ENCODE measurements at places on chromosomes 7 and 10.

- DNase-seq, result no peak
Observed at GRCh38 chr7:66187905-66188304, 17.2 kb upstream of the TPST1 start.

DNA sequence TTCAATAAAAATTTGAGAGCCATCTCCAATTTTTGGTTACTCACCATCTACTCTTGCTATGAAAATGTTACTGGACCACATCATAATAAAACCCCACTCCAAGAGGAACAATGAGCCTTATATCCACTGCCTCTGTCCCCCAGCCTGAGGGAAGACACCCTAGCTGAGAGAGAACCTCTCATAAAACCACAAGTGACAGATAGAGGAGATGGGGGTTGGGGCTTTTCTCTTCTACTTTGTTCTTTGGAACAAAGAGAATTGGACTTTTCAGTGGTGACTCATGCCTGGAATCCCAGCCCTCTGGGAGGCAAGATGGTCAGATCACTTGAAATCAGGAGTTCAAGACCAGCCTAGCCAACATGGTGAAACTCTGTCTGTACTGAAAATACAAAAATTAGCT, 27.6 kb upstream of the TAS2R16 start:
- DNase-seq, result no peak

GRCh38 chr10:117391436-117392205, 16.4 kb upstream of the PDZD8 start:
- DNase-seq, result no peak

DNA sequence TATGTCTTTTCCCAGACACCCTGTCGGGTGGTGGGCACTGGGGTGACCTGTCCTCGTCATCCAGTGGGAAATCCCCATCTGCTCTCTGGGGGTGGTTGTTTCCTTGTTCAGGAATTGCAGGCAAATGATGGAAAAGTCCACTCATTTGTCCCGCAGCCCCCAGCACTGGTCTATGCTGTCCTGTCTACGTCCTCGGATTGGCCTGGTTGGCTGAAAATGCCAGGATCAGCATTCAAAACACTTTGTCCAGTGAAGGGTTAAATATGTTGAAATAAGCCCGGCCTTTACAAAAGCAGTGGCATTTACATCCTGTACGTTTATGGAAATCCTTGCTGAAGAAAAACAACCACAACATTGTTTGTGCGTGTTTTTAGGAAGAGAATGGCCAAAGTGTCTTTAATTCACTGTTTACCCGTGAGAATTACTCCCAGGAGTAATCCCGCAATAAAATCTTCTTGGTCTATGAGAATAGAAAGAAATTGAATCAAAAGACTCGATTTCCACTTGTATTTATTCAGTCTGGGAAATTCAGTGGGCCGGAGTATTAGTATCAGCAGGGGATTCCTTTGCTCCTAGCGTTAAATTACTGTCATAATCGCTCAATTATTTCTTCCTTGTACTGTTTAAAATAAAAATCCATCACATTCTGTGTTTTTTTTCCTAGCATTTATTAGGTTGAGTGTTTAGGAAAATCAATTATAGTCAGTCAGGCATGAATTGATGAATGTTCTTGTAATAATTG, 116.8 kb upstream of the SH2B2 start:
- DNase-seq, result no peak

DNA sequence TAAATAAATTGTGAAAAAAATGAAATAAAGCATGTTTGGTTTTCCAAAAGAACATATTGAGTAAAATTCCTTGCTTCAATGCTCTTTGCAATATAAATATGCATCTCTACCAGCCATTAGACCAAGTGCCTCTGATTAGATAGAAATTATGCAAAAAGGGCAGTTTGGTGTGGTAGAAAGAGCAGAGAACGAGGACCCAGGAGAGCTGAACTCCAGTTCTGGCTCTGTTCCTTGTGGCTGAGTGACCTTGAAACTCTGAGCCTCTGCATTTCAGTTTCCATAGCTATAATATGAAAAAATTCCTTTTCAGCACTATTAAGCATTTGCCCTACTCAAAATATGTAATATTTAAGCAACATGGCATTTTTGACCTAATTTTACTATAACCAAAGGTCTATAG, 36.5 kb downstream of the COL1A2 start:
- no peak for DNase-seq

DNA sequence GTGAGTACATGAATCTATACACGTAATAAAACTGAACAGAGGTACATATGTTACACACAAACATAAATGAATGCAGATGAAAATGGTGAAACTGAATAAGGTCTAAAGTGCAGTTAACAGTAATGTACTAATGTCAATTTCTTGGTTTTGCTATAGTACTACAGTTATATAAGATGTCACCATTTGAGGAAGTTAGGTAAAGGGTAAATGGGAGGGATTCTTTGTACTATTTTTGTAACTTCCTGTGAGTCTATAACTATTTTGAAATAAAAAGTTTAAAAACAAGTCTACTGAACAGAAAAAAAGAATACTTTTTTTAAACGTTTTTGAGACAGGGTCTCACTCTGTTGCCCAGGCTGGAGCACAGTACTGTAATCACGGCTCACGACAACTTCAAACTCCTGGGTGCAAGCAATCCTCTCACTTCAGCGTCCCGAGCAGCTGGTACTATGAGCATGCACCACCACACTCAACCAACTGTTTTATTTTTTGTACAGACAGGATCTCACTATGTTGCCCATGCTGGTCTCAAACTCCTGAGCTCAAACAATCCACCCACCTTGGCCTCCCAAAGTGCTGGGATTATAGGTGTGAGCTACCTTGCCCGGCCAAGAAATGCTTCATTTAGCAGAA, 71.5 kb downstream of the WAPL start:
- no peak for DNase-seq

DNA sequence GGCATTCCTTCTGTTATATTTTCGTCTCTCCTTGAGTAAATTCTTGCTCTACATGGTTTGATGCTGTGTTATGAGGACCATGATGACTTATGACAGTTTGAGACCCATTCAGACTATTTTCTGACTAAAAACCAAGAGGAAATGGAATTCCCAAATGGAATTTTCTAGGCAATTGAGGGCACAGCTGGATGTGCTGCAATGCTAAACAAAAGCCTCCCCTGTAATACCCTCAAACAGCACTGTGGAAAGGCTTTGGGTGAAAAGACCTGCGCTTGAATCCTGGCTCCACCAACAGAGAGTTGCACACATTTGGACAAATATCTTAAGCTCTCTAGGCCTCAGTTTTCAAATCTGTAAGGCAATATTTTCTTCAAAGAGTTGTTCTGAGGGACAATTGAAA, 129.1 kb downstream of the PRKG1 start:
- no peak for DNase-seq

DNA sequence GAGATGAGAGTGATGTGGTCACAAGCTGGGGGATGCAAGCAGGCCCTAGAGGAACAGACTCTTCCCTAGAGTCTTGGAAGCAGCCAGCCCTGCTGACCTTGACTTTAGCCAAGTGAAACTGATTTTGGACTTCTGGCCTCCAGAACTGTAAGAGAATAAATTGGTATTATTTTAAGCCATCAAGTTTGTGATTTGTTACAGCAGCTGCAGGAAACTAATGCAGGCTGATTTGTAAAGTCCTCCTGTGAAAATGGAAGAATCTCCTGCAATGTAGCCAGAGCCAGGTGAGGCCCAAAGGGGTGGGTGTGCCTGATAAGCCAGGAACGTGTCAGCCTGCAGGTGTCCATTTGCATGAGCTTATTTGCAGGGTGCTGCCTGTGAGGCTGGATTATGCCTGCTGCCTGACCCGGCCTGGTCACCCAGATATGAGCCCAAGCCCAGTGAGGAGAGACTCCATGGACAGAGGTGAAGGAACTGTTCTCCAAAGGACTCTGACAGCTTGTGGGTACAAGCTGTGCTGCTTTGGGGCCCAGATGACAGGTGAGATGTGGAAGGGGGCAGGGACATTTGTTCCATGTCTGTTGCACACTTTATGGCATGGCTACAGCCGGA, 24.6 kb upstream of the PLEKHA1 start:
- no peak for DNase-seq

DNA sequence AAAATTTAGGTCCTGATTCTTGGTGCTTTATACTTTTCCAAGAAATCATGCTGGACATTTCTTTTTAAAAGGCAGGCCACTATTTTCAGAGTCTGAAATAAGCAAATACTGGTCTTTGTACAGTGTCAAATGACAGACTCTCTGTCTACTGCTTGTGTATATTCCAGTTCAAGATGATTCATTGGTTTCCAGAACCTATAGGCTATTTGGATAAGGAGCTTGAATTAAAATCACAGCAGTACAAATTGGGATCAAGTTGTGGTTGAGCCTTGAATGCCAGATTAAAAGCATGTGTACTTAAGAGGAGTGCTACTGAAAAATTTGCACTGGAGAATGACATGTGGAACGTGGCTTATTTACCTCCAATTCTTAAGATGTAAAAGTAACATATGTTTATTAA, 10.7 kb downstream of the KMT2E start:
- DNase-seq, result no peak
